Lower lobe of right lung (tissue), 2 donors: ENCODE measurements at places on chromosomes 13 and 19. TPM values are rescaled to one million over a fixed set of nuclear protein-coding genes. Genes with fewer than 3 reads are reported as not detected.

Gene PINLYP
- total RNA-seq, result 5.8 TPM

Gene CGB2
- total RNA-seq, result not detected

Gene CNN1
- total RNA-seq, result 16.4 TPM

Gene KIR2DL4
- 0.38 TPM for total RNA-seq

Gene PSPN
- 2.2 TPM for total RNA-seq

Gene ZFP14
- 7.7 TPM for total RNA-seq

Gene GCDH
- total RNA-seq, result 23.9 TPM

Gene RFPL4AL1
- not detected for total RNA-seq

Gene CEACAM20
- 0.30 TPM for total RNA-seq
